ENCODE measurements at places on chromosomes 7 and 10.

DNA sequence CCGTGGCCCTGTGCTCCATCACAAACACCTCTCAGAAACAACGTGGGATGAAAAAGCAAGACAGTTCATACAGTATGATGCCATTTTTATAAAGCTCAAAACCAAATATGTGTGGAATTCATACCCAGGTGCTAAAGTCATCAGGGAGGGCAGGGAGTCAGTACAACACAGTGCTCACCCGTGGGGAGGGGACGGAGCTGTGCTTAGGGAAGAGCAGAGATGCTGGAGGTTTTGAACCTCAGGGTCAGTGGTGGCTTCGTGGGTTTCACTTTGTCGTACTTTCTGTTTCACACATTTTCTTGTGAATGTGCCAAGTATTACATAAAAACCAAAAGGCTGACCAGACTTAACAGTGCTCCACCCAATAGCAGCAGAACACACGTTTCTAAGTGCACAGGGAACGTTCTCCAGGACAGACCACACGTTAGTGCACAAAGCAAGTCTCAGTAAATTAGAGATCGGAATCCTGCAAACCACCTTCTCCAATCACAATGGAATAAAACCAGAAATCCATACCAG, 21.2 kb downstream of the ZMIZ2 start:
- peak; percentile 60 for DNase-seq

DNA sequence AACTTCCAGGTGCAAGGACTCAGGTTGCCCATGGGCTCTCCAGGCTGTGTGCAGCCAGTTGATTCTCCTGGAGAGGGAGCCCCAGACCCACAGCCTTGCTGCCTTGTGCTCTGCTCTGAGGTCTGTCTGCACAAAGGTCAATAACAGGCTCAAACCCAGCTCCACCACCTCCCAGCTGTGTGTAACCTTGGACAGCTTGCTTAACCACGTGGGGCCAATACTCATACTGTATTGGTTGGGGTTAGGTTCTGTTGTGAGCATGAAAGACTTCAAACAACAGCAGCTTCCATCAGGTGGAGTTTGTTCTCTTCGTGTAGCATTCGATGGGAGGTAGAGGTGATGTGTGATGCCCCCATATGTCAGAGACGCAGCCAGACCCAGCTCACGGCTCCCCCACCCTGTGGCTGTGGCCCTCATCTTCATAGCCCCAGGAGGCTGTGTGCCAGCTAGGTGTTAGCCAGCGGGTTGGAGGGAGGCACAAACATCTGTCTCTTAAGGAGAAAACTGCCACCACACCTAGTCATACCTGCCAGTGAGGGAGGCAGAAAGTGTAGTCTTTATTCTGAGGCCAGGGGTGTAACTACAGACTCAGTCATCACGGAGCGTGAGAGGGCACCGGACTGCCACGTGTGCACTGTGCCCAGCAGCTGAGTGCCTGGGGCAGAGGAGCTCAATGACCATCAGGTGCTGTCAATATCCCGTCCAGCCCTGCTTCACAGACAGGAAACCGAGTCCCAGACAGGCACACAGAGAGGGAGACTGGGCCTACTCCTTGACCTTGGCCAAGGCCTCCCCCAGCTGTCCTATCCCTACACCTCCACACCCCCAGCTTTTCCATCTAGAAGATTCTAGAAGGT, 8.1 kb upstream of the POLD2 start:
- no peak for DNase-seq

DNA sequence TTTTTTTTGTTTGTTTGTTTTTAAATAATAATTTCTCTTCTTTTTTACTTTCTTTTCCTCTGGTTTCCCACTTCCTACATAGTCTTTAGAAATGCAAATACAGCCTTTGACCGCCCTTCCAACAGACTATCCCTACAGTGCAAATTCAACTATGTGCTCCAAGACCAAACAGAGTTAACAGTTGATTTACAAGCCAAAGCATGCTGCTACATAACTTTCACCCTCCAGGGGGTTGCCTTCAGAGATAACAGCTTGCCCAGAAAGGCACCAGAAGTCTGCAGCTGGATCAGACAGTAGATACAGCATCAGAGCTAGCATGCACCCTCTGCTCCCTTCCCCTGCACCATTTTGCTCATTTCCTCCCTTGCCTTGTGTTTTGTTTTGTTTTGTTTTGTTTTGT, 539.0 kb downstream of the ZWINT start:
- no peak for DNase-seq

DNA sequence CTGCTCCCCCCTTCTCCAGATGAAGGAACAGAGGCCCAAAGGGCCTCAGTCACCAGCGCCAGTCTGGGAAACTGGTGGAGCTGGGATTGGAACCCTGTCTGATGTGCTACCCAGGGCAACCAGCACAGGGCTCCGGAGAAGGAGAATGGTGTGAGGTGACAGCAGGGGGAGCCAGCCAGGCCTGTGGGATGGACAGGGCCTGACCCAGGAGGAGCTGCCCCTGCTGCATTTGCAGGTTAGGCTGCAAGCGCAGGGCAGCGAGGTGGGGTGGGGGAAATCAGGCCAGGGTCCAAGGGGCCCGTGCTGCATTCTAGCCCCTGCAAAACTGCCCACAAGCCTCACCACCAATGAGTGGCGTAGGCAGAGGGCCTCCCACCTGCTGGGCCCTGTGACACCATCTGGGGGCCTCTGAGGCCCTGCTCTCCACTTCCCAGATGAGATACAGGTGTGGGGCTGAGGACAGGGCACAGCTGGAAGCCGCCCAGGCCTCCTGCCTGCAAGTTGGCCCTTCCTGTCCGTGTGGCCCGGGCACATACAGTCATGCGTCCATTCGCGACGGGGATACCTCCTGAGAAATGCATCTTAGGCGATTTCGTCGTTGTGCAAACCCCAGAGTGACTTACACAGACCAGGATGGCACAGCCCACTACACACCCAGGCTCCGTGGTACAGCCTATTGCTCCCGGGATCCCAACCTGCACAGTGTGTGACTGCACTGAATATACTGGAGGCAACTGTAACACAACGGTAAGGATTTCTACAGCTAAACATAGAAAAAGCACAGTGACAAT, 45.3 kb downstream of the RASGEF1A start:
- no peak for DNase-seq

DNA sequence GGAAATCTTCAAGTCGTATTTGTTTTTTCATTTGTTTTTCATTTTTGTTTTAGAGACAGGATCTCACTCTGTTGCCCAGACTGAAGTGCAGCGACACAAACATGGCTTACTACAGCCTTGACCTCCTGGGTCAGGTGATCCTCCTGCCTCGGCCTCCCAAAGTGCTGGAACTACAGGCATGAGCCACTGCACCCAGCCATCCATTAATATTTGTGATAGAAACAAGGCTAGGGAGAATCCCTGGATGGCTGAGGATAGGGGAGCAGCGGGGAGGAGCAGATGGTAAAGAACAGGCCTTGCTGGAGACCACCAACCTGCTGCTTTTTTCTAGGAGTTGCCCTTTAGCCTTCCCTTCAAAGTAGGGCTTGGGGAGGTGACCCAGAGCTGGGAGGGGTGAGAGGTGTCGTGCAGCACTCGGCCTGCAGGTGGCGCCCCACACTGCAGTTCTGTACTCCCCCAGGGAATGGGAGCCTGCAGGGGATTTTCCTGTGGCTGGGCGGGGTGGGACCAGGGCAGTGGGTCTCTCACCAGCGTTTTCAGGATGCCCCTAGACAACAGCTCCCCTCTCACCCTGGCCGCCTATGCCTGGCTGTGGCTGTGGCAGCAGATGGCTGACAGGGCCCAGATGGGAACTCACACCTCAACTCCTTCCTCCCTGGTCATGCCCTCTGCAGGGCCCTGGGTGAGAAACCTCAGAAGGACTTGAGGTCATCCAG, 12.6 kb upstream of the CDH23 start:
- DNase-seq: peak; percentile 77

DNA sequence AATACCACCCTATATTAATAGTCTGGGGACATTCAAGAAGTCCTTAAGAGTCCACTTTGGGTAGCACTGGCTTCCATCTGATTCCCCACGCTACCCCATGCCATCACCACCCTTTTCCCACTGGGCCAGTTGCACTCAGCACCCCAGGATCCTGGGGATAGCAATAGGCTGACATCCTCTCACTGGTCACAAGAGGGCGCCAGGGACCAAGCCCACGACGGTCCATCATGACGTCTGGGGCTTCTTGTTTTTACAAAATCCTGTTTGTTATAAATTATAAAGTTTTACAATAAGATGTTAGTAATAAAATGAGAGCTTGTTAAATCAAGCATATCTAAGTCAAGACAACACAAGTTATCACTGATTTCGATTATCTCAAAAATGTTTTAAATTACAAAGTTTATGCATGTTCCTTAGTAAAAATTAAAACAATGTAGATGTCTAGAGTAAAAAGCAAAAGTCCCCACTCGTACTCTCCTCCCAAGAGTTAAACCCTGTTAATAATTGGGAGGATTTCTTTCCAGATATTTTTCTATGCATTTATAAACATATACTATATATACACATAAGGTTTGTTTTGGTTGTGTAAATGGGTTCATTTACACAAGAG, 15.4 kb downstream of the GPNMB start:
- DNase-seq: peak; percentile 73

DNA sequence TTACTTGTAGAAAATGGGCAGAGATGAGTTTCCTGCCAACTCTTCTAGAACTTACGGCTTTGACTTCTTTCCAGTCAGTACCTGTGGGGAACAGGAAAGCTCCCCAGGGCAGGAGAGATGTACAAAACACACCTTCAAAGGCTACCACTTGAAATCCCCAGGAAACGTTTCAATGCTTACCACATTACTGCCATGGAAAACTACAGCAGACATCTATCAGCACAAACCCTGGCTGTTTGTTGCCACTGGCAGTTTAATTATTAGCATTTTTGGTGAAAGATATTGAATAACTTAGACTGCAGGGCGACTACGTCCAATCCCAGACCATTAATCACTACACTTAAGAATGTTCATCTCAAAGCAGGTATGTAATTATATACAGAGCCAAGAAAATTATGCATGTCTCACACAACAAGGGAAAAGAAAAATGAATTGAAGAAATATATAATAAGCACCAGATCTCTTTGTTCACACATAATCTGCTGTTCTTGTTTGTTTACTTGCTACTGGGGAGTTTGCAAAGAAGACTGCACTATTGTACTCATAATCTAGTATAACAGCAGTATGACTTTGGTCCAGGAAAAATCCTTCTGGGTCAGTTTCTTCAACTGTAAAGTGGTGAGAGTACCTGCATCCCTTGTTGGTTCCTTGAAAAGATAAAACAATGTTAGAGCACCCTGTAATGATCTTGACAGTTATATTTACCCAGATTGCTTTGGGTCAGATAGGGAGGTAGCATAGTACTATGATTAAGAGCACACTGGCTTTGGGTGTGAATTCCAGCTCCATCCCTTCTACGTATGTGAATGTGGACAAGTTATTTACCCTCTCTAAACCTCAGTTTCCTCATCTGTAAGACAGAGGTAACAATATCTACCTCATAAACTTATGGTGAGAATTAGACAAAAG, 138.3 kb downstream of the DOCK4 start:
- DNase-seq: no peak

DNA sequence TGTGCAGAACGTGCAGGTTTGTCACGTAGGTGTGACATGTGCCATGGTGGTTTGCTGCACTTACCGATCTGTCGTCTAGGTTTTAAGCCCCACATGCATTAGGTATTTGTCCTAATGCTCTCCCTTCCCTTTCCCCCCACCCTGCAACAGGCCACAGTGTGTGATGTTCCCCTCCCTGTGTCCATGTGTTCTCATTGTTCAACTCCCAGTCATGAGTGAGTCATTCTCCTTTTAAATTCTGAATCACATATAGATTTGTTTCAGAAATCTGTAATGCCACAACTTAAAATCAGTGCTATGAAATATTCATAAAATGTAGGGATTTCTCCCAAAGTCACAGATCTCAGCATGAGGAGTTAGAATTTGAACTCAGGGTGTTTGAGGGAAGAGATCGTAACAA, 552.5 kb upstream of the MBL2 start:
- DNase-seq: no peak

- no peak for DNase-seq
Observed at GRCh38 chr10:24261627-24262026, 52.7 kb downstream of the KIAA1217 start.

GRCh38 chr10:105150259-105150880, 509.3 kb downstream of the SORCS3 start:
- DNase-seq: no peak

DNA sequence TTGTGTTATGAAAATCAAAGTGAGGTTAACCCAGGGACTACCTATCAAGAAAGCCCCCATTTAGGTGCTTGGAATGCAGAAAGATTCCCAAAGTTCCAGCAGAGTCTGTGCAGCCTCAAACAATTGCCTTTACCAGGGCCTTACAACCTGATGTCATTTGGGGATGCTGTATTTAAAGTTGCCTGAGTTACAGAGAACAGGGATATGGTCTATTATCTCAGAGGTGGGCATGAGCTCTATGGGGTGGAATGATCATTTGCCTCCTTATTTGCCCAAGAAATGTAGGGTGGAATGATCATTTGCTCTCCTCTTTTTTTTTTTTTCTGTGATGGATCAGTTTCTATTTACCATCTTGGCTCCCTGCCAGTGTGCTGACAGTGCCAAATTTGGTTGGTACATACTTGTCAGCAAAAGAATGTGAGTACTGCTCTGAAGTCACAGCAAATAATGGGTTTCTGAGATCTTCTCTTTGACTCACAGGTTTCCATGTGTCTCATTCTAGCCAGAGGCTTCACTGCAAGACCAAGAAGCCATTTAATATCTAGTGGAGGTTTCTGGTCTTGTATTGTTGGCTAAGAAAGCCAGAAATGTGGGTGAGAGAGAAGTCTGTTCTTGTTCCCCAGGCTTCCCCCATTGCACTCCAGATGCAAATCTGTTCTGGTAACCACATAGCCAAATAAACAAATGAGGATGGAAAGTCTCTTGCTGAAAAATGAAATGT, 45.5 kb upstream of the ZNRF2 start:
- DNase-seq: no peak

GRCh38 chr7:44762726-44763522, 14.3 kb downstream of the ZMIZ2 start:
- no peak for DNase-seq

All from activated CD8-positive, alpha-beta T cell treated with anti-CD3 and anti-CD28 coated beads, Interleukin-2, amount 10 ng/mL, durations not matched to agents 7 days and 5 days (primary cell).